ENCODE measurements at places on chromosomes 13 and 19.

DNA sequence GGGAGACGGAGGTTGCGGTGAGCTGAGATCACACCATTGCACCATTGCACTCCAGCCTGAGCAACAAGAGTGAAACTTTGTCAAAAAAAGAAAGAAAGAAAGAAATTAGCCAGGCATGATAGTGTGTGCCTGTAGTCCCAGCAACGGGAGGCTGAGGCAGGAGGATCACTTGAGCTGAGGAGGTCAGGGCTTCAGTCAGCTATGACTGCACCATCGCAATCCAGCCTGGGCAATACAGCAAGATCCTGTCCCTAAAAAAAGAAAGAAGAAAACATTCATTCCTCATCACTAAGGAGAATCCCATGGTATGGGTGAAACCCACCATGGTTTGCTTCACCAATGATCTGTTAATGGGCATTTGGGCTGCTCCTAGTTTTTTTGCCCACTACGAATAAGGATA is 13.0 kb upstream of the AP1M2 start:
- no peak for DNase-seq

DNA sequence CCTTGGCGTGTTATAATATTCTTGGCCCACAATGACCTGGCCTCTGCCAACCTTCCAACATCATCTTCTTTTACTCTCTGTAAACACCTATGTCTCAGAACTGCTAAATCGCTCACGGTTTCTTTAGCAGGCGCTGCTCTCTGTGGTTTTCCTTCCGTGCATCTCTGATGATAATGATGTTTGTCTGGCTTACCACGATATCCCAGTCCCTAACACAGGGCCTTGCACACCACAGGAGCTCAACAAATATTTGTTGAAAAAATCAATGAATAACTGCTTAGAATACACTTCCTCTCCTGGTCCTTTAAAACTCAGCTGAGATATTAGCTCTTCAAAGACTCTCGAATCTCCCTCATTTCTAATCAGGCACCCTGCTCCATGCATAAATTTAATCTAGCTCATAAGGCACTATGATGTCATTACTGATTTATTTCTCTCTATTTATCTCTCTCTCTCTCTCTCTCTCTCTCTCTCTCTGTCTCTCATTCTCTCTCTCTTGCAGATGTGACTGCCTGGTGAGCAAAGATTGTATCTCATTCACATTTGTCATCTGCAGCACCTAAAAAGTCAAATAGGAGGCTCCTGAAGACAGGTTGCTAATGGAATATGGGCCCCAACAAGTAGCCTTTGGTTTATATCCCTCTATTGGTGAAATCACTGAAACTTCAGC is 206.4 kb downstream of the NHLRC3 start:
- DNase-seq = no peak

GRCh38 chr13:101881593-101881992 is 429.1 kb downstream of the ITGBL1 start:
- no peak for DNase-seq

GRCh38 chr19:3556423-3556977 is 886 bp downstream of the MFSD12 start:
- DNase-seq = no peak

- no peak for DNase-seq
These were observed 110.6 kb downstream of the B3GLCT start for GRCh38 chr13:31310356-31310755.

DNA sequence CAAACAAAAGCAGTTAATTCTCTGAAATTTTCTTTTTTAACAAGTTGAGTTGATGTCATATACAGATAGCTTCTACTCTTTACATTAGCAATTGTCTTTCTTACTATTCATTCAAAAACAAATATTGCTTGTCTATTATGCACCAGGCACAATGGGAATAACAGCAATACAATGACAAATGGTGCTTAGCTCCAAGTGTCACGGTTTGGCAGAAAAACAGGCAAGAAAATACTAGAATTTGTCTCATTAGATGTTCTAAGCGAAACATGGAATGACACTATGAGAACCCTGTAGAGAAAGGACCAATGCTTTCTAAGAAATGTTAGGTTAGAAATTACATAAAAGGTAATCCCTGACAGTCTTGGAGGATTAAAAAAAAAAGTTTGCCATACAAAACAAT is 187.6 kb downstream of the PCDH9 start:
- no peak for DNase-seq

DNA sequence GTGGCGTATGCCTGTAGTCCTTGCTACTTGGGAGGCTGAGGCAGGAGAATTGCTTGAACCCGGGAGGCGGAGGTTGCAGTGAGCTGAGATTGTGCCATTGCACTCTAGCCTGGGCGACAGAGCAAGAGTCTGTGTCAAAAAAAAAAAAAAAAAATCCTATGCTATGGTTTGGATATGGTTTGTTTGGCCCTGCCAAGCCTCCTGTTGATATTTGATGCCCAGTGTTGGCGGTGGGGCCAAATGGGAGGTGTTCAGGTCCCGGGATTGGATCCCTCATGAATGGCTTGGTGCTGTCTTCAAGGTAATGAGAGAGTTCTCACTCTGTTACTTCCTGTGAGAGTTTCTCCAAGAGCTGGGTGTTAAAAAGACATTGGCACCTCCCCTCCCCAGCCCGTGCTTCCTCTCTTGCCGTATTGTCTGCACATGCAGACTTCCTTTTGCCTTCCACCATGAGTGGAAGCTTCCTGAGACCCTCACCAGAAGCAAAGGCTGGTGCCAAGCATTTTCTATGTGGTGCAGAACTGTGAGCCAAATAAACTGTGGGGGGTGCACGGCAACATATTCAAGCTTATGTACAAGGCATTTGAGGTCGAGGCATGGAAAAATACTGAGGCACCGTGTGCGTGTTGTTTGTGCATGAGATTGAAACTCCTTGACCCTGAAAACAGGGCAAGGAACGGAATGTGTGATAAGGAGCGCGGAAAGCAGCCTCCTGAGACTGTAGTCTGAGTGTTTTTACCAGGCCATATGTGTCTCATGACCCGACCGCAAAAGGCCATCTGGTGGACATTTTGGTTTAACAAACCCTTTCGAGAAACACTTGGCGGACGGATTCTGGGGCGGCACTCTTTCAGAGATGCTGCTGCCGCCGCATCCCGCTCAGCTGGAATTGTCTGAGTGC is 7.3 kb downstream of the SIGLEC9 start:
- no peak for DNase-seq

- DNase-seq = no peak
These were observed 2.1 kb downstream of the SLC27A5 start for GRCh38 chr19:58509731-58510083.

DNA sequence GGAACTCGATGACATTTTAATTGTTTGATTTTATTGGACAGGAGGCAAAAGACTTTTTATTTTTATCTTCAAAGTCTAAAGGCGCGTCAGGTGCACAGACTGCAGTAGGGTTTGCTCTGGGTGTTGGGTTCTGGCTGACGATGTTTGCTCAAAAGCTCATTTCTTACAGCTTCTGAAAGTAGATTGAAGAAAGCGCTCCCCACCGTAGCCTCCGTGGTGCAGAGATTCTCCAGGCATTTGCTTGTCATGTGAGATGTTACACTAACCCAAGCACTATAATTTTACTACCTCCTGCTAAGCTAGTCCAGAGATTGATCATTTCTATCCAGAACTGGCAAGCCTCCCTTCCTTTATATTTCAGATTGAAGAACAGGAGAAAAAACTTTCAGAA is 14.5 kb upstream of the ATP11A start:
- DNase-seq = no peak

GRCh38 chr19:39420769-39421168 is 8.3 kb downstream of the PLEKHG2 start:
- no peak for DNase-seq

DNA sequence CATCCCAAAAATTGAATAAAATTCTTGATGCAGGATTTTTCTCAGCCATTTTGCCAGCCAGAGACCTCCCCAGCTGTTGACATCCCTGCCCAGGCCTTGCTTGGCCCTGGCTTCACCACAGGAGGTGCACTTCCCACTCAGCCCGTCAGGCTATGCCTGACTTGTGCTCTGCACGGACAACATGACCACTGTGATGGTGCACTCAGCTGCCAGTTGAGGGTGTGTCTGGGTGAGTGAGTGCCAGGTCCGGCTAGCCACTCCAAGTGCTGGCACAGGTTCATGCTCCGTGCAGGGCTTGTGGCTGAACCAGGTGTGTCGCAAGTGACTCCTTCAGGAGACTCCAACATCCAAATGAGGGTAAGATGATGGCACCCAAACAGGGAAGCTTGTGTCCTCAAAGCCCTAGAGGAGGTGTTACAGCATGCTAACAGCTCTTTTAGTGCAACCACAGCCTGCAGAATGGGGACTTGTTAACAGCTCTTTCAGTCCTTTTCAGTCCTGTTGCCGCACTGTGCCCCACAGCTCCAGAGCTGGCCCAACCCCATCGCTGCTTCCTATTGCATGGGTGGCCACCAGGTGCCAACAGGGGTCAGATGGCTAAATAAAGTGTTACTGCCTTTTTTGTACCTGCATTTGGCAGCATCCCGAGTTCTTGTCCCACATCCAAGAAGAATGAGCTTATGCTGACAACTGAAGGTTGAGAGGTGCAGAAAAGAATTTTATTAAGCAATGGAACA is 380.7 kb downstream of the SLITRK5 start:
- no peak for DNase-seq

- DNase-seq = no peak
These were observed 264.5 kb downstream of the KCTD12 start for GRCh38 chr13:76621705-76622104.

DNA sequence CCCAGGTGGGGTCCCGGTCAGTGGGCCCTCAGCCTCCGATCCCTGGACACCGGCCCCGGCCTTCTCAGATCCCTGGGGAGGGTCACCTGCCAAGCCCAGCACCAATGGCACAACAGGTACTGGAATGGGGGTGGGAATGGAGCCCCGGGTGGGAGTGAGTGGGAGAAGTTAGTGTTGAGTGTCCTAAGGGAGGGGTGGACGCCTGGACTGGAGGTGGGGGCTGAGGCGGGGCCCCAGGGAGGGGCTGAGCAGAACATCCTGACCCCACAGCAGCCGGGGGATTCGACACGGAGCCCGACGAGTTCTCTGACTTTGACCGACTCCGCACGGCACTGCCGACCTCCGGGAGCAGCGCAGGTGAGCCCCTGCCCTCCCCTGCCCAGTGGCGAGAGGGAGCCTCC is 17.7 kb downstream of the EPN1 start:
- DNase-seq = no peak

DNA sequence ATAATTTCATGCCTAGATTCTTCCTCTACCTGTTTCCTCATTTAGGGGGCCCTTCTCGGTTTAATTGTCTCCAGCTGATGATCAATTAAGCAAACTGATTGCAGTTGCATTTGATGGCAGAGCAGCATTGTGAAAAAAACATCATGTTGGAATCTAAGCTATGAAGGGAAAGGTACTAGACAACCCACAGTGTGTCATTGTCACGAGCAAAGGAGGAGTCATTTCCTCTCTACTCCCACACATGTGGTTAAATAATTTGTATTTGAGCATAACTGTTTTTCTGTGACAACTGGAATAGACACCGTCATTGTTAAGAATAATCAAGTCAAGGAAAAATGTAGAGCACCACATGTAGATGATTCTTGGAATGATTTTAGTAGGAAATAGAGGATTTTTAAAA is 240.3 kb downstream of the DCT start:
- no peak for DNase-seq

DNA sequence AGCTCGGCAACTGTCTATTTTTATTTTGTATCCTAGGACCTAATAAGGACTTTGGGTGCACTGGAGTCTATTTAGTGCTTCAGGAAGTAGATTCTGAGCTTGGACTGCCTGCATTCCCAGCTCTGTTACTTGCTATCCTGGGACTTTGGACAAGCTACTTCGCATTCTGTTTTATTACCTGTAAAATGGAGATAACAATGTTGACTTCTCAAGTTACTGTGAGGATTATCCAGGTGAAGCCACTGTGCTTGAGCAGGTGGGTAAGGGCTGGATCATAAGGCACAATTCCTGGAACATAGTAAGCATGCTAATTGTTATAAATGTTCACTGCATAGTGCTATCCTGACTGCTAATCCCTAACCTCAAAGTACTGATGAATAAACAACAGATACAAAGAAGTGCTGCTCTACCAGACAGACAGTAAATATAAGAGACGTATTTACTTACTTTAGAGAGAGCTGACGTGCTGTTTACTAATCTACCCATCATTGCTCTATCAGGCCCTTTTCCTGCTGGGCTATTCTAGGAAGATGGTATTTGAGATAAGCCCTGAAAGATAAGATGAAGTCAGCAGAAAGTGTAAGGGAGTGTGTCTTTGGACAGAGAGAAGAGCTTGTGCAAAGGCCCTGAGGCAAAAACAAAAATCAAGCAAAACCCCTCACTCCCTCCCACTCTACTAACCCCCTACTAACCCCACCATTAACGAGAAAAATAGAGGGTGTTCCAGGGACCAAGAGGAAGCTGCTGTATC is 50.8 kb upstream of the FLT1 start:
- DNase-seq = no peak

DNA sequence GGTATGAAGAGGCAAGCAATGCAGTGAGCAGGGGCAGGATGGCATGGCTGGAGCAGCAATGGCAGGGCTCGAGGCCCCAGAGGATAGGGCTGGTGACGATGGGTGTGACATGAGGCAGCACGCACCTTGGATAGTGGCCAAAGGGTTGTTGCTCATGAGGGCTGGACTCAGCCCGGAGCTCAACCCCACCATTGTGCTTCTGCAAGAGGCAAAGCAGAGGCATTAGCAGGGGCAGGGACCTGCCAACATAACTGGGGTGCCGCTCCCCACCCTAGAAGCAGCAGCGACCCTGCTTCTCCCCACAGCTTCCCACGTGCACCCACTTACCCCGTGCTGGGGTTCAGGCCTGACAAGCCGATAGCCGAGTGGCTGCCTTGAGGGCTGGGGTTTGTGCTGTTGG is 15.8 kb downstream of the ZNF574 start:
- DNase-seq = no peak

DNA sequence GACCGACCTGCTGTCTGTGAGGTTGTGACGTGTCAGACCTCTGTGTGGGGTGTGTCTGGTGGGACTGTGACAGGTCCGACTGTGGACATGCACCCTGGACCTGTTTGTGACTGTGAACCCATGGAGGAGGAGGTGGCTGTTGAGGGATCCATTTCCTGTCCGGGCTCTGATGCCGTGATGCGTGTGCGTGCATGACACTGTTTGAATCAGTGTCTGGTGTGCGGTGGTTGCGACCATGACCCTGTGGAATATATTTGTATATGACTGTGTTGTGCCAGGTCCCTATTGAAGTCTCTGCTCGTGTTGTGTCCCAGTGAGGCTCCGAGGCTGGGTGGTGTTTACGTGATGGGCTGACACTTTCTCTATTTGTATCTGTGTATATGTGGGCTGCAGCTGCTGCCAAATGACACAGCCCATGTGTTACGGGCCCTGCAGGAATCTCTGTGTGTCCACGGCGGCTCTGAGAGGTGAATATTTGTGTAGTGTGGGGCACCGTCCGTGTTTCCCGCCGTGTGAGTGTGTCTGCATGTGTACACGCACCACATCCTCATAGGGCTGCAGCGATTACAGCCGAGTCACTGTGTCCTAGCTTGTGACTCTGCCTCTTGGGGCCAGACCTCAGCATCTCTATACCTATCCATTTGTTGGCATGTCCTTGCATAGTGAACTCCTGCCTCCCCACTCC is 18.3 kb downstream of the CCDC97 start:
- peak; percentile 85 for DNase-seq
